ENCODE measurements at places on chromosomes 5 and 9.

- no peak for DNase-seq
These were observed 122.6 kb upstream of the IRX4 start for GRCh38 chr5:2005101-2006041.

DNA sequence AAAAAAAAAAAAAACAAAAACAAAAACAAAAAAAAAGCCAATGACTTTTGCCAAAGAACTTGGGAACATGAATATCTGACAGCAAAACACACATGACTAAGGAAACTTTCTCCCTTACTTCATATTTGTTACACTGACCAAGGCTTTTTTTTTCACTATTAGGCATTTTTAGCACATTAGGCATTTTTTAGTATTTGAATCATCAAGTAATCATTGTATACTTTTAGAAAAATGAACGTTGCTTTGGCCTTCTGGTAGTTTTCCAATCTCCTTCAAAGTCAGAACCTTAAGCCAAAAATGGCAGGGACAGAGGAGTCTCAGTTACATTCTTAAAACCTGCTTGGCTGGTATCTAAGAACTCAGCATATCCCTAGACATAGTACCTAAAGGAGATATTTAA, 19.3 kb downstream of the NREP start:
- no peak for DNase-seq

- DNase-seq: no peak
These were observed 685.8 kb downstream of the MAT2B start for GRCh38 chr5:164191240-164191639.

GRCh38 chr5:32170303-32171151, 3.6 kb downstream of the GOLPH3 start:
- no peak for DNase-seq

- no peak for DNase-seq
These were observed 50.5 kb upstream of the CTNNAL1 start for GRCh38 chr9:109063760-109064159.

- no peak for DNase-seq
These were observed 56.7 kb upstream of the CXCL14 start for GRCh38 chr5:135635451-135635850.

- no peak for DNase-seq
These were observed 40.0 kb downstream of the GPR21 start for GRCh38 chr9:123073441-123073840.

GRCh38 chr9:33137781-33138264, 29.3 kb downstream of the B4GALT1 start:
- no peak for DNase-seq

- DNase-seq: no peak
These were observed 643.9 kb upstream of the ZNF608 start for GRCh38 chr5:125390326-125390725.

- DNase-seq: no peak
These were observed 161.1 kb downstream of the MAST4 start for GRCh38 chr5:66757219-66757833.

DNA sequence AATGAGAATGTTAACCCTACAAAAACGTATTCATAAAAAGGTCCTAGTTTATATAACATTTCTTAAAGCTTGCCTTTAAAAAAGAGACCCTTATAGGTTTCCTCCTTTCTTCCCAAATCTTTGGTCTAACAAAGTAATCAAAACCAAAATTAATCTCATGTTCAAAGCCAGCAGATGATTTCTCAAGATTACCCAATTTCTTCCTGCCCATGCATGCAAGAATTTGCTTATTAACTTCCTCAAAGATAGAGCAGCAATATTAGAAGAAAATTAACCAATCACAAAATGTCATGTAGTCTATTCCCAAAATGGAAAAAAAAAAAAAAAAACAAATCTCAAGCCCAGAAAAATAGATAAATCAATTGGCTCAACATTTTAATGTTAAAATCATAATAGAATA, 114.9 kb downstream of the MLLT3 start:
- DNase-seq: no peak

DNA sequence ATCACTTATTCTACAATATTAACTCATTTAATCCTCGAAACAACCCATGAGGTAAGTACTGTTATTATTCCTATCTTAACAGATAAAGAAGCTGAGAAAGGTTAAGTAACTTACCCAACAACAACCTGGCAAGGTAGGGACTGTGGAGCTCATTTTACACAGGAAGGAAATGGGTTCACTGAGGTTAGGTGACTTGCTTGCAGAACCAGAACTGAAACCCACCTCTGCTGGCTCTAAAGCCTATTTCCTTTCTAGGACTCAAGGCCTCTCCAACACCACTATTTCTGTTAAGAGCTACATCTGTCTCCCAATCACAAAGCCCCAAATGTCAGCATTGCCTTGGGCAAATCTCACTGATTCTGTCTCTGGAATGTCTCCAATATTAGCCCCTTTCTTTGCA, 38.9 kb upstream of the IFNK start:
- no peak for DNase-seq

DNA sequence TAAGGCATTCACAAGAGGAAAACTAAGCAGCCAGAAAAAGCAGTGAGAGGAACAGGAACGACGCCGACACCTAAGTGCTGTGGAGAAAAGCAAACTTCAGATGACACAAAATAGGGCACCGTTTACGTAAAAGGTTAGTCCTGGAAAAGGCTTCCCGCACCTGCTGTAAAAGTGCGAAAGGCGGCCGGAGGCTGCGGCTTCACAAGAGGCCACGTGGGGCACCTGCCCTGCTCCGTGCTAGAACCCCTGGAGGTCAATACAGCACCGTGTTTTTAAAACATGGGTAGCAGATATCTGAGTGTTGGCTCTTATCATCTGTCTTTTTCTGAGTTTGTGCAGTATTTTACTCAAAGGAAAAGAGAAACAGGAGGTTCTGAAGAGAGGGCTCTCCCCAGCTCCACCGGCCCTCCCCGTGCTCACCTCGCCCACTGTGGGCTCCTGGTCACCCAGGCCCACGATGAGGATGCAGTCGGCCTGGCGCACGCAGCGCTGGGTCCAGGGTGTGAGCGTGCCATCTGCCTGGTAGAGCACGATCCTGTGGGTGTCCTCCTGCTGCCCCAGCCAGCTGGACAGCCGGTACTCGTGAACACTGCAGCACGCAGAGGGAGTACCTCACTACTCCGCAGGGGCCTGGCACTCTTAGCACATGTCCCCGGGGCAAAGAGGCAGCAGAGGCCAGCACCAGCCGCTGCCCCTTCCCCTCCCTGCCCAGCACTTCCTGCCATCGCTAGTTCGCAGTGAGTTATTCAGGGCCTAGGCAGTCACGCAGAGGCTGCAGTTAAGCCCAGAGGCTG, 21.0 kb upstream of the NSMF start:
- DNase-seq: no peak

DNA sequence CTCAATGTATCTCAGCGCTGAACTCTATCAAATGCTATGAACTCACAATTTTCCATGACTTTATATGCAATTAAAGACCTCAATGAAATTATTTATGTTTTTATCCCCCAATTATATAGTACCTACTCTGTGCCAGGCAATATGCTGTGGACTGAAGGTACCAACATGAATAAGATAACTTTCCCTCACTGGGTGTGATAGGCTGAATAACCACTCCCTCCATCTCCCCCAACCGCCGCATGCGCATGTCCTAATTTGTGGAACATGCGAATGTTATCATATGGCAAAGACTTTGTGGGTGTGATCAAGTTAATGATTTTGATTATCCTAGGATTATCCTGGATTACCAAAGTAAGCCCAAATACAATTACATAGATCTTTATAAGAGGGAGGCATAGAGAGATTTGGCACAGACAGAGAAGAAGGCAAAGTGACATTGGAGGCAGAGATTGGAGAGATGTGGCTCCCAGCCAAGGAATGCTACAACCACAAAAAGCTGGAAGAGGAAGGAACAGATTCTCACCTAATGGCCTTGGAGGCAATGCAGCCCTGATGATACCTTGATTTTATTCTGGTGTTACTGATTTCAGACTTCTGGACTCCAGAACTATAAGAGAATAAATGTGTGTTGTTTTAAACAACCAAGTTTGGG, 149.1 kb upstream of the VCAN start:
- no peak for DNase-seq

DNA sequence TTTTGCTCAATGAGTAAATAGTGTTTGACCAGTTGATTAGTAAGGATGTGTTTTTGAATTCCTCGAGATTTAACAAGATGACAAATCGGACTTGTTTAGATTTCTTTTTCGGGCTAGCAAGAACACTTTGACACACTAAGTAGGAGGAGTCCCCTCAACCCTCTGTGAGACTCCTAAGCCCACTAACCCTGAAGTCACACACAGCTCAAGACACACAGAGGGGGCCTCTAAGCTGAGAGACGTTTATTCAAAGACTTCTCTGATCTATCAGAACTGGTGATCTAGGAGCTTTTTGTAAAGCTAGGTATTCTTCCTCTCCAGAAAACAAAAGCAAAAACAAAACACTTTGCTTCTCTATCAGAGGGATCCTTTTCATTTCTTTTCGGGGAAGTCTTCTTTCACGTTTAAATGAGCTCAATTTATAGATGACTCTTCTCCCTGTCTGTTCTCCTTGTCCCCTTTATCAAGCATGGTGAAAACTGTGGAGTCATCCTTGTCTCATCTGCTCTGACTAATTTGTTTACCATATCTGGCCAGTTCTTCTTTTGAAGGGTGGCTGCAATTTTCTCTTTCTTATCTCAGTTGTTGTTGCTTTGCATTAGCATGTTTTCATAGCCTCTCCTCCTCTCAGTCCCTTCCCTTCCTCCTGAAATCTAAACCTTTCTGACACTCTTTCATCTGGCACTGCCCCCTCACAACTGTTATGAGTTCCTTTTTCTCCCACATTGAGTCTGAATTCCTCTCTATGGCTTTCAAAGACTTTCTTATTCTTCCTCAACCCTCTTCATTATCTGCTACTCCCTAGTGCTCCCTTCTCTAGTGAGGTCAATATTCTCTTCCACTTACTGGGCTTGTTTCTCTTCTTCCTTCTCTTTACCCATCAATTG, 68.5 kb upstream of the RAI14 start:
- no peak for DNase-seq

DNA sequence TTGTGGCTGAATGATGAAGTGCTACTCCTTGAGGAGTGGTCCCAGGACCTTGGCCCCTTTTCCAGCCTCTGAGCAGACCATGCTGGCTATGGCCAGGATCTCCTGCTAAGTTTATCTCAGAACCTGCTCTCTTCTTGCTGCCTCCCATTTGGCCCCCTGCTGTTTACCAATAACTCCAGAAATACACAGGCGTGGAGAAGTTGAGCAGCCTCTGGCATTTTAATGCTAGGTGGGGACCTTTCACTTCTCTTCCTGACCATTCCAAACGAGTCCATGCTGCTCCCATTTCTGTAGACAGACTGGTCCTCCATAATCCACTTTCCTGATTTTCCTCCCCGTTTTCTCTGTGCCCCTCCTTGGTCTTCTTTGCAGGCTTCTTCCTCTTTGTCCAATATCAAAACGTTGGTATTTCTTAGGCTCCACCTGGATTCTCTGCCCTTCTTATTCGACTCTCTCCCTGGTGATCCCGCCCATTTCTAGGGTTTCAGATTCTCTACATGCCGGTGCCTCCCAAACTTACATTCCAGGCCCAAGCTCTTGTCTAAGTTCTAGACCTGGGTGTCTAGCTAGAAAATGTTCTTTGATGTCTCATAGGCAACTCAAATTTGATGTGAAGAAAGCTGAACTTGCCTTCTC, 33.4 kb upstream of the TNFAIP8 start:
- no peak for DNase-seq

DNA sequence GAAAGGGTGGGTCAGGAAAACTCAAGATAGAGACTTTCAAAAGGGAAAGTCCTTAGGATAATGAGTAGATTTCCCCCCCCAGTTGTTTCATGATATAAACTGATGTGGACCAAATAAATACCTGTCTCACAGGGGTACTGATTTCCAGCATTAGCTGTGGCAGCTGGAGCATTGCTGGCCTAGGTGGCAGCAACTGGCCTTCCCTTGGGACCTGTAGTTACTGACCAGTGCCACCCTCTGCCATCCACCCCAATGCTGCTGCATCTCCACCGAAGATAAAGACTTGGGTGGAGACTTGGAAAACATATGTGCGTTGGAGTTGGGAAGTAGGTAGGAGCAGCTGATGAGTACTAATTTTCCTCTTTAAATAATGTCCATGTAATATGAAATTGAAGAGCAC, 71.8 kb downstream of the SYK start:
- DNase-seq: no peak

DNA sequence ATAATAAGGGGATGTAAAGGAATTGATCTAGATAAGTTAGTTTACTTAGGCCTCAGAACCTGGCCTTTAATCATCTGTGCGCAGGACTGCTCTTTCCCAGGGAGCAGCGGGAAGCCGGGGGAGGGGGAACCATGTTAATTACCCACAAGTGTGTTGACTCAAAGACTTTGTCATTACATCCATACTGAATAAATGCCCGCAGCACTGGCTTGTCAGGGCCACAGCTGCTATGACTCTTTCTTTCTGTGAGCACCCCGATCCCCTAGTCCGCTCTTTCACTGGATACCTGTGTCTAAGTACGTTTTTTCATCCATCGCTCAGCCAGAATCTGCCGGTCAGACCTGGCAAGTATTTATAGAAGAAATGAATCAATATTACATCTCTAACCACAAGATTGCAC, 249.3 kb upstream of the DMRT1 start:
- DNase-seq: no peak

GRCh38 chr5:56638061-56638621, 177.2 kb upstream of the MAP3K1 start:
- DNase-seq: no peak

DNA sequence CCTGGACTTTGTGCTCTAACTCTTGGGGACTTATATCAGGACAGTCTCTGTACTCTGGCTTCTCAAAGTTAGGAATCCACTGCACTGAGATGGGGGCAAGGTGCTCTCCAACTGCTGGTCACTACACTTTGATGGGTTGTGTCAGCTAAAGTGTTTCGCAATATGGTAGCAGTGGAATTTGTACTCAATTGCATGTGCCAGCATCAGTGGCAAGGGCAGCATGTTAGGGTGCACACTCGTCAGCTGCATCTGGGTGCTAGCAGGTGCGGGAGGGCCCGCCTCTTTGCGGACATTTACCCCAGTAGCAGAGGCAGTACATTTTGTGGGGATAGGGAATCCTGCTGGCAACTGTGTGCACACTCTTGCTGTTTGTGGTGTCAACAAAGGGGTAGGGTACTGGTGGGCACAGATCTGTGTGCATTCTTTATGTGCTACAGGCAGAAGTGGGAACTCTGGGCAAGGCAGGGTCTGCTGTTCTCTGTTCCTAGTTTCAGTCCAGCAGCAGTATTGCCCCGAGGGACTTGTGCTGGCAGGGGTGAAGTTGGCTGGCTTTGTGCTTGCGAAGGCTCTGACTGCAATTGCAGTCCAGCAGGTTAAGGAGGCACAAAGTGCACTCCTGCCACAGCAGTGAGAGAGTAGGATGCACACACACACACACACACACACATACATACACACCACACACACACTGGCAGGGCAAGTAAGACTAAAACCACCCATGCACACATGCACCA, 924.8 kb upstream of the CDH9 start:
- DNase-seq: no peak

- no peak for DNase-seq
These were observed 69.4 kb upstream of the MEF2C start for GRCh38 chr5:88952344-88952743.

All from 8988T (cell line).